ENCODE measurements at places on chromosomes 12 and 14.

DNA sequence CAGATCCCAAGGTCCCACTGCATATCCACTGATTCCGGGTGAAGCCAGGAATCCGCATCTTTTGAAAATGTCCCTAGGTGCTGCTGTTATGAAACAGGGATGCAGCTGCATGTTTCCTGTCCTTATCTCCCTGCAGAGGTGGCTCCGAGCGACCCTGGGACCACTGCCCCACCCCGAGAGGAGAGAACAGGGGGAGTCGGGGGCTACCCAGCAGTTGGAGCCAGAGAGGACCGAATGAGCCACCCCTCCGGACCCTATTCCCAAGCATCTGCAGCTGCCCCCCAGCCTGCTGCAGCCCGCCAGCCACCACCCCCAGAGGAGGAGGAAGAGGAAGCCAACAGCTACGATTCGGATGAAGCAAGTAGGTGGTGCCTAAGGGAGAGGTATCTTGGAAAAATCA, 30.3 kb upstream of the OAS1 start:
- peaks cover 46% of the 10 kb centered on the region for H3K27me3 ChIP-seq
- H3K36me3 ChIP-seq = no peaks in the 10 kb centered on the region
- no peak overlapping the region for H3K4me3 ChIP-seq
- no peak overlapping the region for H3K27ac ChIP-seq

- no peak for DNase-seq
- no peak overlapping the region for H3K4me3 ChIP-seq
These were observed 21.6 kb downstream of the TGFB3 start for GRCh38 chr14:75960231-75960630.

DNA sequence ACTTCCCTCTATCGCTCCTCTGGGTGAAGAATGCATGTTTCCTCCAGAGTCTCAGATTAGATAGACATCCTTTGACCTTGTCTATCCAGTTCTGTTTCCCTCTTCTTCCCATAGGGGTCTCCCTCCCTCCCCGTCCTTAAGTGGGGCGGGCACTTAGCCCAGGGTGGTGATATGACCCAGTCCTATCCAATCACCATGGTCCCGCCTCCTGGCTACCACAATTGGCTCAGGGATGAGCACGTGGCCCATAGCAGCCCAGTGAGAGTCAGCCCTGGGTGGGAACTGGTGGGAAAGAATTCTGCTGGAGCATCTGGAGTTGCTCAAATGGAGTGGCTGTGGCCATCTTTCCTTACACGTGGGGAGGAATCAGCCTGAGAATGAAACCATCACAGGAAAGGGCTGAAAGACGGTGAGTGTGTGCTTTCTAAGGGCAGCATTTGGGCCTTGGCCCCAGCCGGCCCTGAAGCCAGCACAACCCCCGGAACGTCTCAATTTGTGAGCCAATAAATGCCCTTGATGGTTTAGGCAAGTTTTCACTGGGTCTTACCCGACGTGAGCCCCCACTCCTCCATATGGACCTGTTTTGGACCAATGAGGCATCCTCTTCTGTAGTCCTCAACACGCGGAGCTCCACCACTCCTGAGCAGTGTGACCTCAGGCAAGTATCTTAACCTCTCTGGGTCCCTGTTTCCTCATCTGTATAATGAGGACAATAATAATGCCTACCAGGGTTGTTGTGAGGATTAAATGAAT, 14.4 kb upstream of the MLXIP start:
- H3K27me3 ChIP-seq = no peaks in the 10 kb centered on the region
- H3K4me1 ChIP-seq = peaks cover 33% of the 10 kb centered on the region
- H3K27ac ChIP-seq = peak overlapping the region; percentile 75
- peaks cover 6% of the 10 kb centered on the region for H3K36me3 ChIP-seq
- peak overlapping the region; percentile 26 for H3K4me3 ChIP-seq
- DNase-seq = peak; percentile 84

DNA sequence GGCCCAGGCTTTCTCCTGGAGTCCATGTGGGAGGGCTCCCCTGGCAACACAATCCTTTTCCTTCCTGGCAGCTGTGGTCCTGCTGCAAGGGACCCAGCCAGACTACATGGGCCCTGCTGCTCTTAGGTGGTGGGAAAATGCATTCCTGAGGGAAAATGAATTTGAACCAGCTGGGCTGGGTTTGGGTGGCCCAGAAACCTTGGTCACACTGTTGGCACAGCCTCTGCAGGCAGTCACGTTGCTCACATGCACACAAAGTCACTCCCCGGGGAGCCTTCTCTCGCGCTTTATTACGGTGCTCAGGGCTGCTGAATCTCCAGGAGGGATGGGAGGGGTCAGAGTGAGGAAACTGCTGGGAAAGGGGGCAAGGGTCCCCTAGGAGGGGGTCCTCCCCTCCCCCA, 17.2 kb downstream of the PLEKHG3 start:
- peaks cover 78% of the 10 kb centered on the region for H3K4me1 ChIP-seq
- peak overlapping the region; percentile 56 for H3K27ac ChIP-seq
- no peaks in the 10 kb centered on the region for H3K36me3 ChIP-seq
- no peak overlapping the region for H3K4me3 ChIP-seq
- no peak for DNase-seq

DNA sequence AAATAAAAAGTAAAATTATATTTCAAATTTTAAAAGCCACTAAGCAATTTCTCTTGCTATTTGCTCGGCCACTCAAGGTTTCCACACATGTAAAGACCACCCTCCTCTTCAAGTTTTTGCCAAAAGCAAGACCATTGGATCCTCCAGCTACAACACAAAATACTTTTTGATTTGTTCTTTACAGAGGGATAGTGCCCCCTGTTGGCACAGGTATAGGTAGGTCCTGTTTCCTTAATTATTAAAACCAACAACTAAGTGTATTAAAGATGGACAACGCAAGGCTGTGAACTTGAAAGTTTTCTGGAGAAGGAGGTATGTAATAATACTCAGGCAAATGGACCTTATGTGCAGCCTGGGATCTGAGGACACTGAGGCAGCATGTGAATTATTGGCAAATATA, 23.8 kb downstream of the ATP6V1D start:
- H3K4me1 ChIP-seq = no peaks in the 10 kb centered on the region
- no peak for DNase-seq
- H3K4me3 ChIP-seq = no peak overlapping the region

DNA sequence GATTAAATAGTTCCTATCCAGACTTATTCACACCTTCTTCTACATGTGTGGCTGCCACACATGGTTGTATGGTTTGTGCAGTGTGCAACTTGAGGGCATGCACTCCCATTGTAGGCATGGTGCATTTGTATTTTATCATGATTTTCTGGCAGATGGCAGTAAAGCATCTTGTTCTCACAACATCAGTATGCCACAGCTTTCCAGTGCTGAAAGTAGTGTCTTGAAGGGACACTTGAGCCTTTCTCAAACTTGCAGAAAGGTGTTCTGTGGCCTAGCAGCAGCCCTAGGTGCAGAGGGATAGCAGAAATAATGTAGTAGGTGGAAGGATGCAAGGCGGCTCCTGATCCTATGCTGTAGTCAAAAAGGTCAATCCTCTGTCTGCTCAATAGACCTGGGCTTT, 72.9 kb downstream of the LMNTD1 start:
- no peaks in the 10 kb centered on the region for H3K36me3 ChIP-seq
- no peak overlapping the region for H3K4me3 ChIP-seq
- no peaks in the 10 kb centered on the region for H3K27me3 ChIP-seq
- no peak for DNase-seq
- H3K27ac ChIP-seq = no peak overlapping the region

DNA sequence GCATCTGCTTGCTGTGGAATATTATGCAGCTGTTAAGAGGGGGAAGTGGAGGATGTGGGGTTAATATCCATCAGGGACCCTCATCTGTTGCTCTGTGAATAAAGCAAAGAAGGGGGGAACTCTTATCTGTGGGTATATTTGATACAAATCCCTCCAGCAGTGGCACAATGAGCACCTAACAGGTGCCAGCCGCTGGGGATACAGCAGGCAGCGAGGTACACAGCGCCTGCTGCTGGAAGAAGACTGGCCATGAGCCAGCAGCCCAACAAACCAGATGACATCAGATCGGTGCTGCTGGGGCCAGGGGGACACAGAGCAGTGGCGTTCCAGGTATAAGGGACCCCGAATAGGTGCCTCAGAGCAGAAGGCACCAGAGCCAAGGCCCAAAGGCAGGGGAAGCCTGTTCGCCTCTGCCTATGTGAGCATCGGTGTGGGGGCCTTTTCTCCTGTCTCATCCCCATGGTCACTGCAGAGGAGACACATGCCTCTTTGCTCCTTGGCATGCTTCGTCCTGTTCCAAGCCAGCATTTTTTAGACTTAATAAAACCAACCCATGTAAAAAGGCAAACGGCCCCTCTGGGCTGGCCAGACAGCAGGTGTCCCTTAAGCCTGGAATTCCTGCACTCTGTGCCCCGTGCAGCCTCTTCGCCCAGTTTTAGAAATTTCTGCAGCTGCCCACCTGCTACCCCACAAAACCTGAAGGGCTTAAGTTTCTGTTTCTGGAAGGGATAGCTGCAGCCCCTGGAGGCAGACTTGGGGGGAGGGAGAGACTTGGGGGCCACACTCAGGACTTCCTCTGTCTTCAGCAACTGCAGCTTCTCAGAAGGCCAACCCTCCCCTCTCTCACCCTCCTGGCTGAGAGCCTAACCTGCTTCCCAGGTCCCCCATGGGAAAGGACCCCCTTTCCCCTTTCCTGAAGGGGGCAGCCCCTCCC, 1.6 kb upstream of the CKB start:
- H3K36me3 ChIP-seq = no peaks in the 10 kb centered on the region
- no peak for DNase-seq
- H3K27me3 ChIP-seq = peaks cover 5% of the 10 kb centered on the region
- H3K4me3 ChIP-seq = no peak overlapping the region

DNA sequence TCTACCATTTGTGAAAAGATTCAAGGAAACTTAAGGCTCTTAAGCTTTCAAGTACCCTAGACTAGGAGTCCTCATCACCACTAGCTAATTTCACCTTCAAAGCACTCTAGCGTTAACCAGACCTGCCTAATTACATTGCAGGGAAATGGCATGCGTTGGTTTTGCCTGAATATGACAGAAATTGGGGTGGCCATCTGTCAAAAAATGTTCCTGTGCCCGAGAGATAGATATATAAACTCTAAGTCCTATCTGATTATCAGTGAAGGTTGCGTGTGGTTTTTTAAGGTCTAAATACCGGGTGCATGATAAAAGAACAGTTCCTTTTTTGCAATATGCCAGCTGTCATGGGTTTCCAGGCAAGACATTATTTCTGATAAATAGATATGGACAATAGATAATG, 48.3 kb downstream of the SPRING1 start:
- H3K4me3 ChIP-seq = no peak overlapping the region
- H3K27ac ChIP-seq = no peak overlapping the region
- peaks cover 19% of the 10 kb centered on the region for H3K4me1 ChIP-seq
- no peak for DNase-seq
- H3K36me3 ChIP-seq = no peaks in the 10 kb centered on the region
- peaks cover 21% of the 10 kb centered on the region for H3K27me3 ChIP-seq

DNA sequence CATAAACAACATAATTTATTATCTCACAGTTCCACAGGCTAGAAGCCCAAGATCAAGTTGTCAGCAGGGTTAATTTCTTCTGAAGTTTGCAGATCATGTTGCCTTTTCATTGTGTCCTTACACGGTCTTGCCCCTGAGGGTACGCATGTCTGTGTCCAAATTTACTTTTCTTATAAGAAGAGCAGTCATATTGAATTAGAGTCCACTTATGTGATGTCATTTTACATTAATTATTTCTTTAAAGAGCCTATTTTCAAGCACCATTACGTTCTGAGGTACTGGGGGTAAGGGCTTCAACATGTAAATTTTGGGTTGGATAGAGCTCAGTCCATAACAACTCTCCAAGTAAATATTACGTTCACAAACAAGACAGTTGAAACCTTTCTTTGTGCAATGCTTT, 236.6 kb upstream of the OR4E1 start:
- H3K27ac ChIP-seq = no peak overlapping the region
- H3K27me3 ChIP-seq = no peaks in the 10 kb centered on the region
- no peak overlapping the region for H3K4me3 ChIP-seq
- no peaks in the 10 kb centered on the region for H3K36me3 ChIP-seq

DNA sequence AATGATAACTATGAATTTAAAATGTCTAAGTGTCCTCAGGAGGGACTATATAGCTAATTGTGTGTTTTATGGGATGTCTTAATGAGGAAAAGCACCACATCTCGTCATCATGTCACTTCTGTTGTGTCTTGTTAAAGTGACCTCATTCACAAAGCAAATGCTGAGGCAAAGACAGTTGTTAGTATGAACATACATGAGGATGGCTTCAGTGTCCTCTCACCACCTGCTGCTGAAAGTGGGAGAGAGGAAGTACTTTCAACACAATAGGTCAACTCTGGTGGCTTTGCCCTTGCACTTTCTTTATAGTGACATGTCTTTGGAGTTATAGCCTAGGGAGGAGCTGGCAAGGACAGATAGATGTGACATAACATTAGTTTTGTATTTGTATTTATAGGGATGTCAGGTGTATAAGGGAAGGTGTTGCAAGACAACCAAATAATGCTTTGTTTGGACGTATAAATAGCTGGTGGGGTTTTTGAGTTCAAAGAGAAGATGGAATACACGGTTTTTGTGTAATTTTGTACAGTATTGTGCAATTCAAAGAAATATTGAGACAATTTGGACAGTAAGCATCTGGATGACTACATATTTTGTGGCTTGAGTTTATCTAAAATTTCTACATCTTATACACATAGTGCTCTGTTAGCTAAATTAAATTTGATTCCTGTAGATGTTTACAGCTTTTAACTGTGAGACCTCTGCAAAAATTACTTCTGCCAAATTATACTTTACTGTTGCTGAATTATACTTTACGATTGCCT, 131.7 kb upstream of the ATP2B1 start:
- no peaks in the 10 kb centered on the region for H3K4me1 ChIP-seq
- no peak overlapping the region for H3K27ac ChIP-seq
- no peak overlapping the region for H3K4me3 ChIP-seq
- no peak for DNase-seq
- no peaks in the 10 kb centered on the region for H3K27me3 ChIP-seq

GRCh38 chr12:71125515-71125914, 32.3 kb downstream of the TSPAN8 start:
- no peak overlapping the region for H3K27ac ChIP-seq
- no peaks in the 10 kb centered on the region for H3K27me3 ChIP-seq
- DNase-seq = no peak
- no peaks in the 10 kb centered on the region for H3K36me3 ChIP-seq
- H3K4me1 ChIP-seq = peaks cover 6% of the 10 kb centered on the region

DNA sequence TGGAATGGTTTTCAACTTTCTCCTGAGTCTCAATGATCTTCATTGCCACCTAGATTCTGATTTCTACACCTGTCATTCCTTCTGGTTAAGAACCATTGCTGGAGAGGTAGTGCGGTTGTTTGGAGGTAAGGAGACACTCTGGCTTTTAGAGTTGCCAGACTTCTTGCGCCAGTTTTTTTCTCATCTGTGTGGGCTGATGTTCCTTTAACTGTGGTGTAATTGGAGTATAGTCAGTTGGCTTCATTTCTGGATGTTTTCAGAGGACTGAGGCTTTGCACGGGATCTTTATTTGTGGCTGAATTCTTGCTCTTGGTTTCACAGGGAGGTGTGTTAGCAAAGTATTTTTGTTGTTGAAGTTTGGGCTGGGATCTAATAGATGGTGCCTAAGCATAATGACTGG, 5.7 kb upstream of the CLEC4D start:
- no peak overlapping the region for H3K4me3 ChIP-seq
- DNase-seq = no peak
- H3K27me3 ChIP-seq = no peaks in the 10 kb centered on the region
- H3K27ac ChIP-seq = no peak overlapping the region
- no peaks in the 10 kb centered on the region for H3K4me1 ChIP-seq

Measured in lower lobe of right lung (tissue), 2 donors.